ENCODE measurements at places on chromosomes 1 and 21.

DNA sequence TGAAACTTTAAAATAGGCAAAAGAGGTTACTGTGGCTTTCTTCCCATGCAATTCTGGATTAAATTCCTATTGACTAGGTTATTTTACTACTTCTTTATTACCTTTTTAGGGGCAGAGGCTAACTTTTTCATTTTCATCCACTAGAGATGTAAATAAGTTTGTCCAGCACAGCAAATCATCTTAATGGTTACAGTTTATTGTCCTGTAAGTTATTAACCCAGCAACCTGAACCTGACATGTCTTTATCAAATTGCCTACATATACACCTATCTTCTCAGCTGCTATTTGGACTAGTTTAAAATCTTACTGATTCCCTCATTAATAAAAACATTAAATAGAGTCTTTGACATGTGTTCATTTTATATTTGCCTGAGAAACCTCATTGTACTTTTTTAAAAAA is 6.9 kb upstream of the SCYL3 start:
- no peak for DNase-seq

- no peak for DNase-seq
Observed at GRCh38 chr1:211985556-211986264, 49.6 kb downstream of the INTS7 start.

- no peak for DNase-seq
Observed at GRCh38 chr1:175088525-175088951, 20.9 kb downstream of the TNN start.

- no peak for DNase-seq
Observed at GRCh38 chr21:28608646-28609045, 384.0 kb downstream of the LTN1 start.

- DNase-seq = no peak
Observed at GRCh38 chr21:44295646-44296045, 4.2 kb upstream of the PFKL start.

- no peak for DNase-seq
Observed at GRCh38 chr1:3906672-3907020, 6.6 kb upstream of the C1orf174 start.

DNA sequence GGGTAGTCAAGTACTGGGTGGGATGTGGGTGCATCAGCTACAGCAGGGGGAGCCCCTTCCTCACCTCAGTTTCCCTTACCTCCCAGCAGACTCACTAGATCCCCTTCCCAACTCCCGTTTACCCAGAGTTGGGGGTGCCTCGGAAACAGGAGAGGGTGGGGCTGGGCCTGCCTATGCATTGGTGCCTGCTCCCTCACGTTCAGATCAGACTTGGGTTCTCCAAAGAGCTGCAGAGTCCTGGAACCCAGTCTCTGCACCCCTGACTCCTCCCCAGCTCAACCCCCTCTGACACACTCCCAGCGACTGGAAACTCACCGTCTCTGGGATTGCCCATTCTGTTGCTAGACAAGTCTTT is 6.0 kb downstream of the FOXO6 start:
- DNase-seq = no peak

- DNase-seq = no peak
Observed at GRCh38 chr21:40833184-40833583, 13.8 kb downstream of the DSCAM start.

GRCh38 chr1:103459346-103459745 is 66.2 kb upstream of the RNPC3 start:
- no peak for DNase-seq

DNA sequence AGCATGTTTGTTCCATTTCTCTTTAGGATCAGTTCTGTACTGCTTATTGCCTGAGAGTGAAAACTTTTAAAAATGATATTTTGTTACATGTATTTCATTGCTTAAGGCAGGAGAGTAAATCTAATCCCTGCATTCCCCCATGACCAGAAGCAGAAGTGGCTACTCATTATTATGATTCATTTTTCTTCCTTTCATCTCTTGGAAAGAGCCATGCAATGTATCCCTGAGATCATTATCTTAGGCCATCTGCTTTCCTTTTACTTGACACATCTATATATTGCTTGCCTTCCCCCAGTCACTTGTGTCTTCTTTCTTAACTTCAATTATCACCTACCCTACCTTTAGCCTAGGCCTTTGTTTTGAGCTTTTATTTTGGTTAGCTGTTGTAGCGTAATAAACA is 430.4 kb upstream of the CHRM3 start:
- no peak for DNase-seq

GRCh38 chr1:98704474-98704873 is 43.0 kb downstream of the SNX7 start:
- no peak for DNase-seq

GRCh38 chr1:30761381-30762151 is 4.0 kb upstream of the LAPTM5 start:
- no peak for DNase-seq

GRCh38 chr1:77925518-77925917 is 37.1 kb downstream of the NEXN start:
- no peak for DNase-seq

GRCh38 chr1:66729119-66729518 is 23.1 kb upstream of the DYNLT5 start:
- DNase-seq = no peak

GRCh38 chr1:213687832-213688231 is 299.9 kb upstream of the PROX1 start:
- DNase-seq = no peak

DNA sequence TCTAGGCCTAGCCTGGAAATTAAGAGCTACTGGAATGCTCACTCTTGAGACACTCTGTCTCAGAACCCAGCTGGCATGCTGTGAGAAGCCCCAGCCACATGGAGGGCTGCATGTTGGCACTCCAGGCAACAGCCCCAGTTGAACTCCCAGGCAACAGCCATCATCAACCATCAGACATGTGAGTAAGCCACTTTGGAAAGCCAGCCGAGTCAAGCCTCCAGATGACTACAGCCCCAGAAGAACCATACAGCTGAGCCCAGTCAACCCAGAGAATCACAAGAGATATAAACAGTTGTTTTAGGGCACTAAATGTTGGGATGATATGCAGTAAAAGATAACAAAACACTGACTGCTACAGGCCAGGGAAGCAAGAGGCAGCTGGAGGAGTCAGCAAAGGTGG is 17.7 kb upstream of the MAN1C1 start:
- DNase-seq = no peak

GRCh38 chr21:46193829-46194373 is 9.6 kb upstream of the SPATC1L start:
- no peak for DNase-seq

DNA sequence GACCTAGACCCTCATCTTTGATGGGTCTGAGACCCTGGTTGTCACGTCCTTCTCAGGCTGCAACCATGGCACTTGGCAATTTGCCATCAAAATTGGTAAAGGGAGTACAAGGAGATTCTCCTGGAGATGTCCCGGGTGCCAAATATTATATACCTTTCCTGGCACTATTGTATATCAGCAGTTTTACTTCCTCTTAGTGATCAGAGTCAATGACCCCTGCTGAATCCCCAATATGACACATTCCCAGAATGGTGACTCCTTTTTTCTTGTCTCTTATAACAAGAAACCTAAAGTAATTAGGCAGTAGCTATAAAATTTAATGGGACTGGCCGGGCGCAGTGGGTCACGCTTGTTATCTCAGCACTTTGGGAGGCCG is 39.6 kb upstream of the CDC42BPA start:
- no peak for DNase-seq

DNA sequence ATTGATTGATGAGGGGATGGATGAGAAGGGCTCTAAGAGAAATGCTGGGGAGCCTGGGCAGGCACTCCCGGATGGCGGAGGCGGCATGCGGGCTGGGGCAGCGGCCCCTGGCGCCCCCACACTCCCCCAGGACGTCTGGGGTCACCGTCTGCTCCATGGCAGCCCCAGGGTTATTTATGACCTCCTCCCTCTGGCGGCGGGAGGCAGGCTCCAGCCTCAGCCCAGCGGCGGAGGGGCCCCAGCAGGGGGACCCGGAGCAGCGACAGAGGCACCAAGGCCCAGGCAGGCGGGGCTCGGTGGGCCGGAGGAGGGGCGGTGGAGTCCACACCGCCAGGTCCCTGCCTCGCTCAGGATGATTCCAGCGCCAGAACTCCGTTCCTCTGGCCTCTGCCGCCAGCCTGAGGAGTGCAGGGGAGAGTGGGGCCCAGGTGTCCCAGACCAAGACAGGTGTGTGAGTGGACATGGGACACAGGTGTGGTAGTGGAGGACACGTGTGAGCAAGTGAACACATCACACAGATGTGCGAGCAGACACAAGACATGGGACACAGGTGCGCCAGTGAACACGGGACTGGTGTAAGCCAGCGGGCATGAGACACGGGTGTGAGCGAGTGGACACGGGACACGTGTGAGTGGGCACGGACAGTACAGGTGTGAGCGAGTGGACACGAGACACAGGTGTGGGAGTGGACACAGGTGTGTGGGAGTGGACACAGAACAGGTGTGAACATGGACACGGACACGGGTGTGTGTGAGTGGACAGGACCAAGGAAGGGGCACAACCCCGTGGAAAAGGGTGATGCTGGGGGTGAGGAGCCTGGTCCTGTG is 2.5 kb upstream of the SAMD11 start:
- no peak for DNase-seq

GRCh38 chr1:68121536-68121935 is 71.1 kb upstream of the DIRAS3 start:
- no peak for DNase-seq

- no peak for DNase-seq
Observed at GRCh38 chr1:151606384-151606783, 5.5 kb upstream of the SNX27 start.

DNA sequence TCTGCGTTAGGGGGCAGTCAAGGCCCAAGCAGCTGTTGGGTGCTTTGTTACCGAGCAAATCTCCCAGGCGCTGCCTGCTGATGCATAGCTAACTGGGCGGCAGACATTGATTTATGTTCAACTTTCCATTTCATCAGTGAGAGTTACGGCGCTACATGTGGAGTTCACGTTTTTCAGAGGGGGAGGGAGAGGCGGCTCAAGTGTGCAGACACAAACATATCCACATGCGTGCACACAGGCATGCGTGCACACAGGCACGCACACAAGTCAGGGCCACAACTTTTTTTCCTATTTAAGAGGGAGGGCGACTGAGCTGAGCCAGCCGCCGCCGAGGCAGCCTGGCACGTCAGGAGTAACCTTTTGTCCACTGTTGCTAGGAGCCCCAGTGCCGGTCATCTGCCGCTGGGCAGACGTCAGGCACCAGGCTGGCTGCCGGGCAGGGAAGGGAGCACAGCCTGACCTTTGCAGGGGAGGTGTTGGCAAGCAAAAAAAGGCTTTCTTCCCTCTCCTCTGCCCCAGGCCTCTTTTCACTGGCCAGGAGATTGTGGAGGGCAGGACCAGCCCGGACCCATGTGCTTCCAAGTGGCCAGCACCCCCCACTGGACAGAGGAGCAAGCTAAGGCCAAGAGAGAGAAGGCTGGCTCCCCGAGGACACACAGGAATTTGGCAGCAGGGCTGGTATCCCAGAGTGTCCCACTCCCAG is 73.3 kb downstream of the MRPL37 start:
- peak; percentile 36 for DNase-seq

DNA sequence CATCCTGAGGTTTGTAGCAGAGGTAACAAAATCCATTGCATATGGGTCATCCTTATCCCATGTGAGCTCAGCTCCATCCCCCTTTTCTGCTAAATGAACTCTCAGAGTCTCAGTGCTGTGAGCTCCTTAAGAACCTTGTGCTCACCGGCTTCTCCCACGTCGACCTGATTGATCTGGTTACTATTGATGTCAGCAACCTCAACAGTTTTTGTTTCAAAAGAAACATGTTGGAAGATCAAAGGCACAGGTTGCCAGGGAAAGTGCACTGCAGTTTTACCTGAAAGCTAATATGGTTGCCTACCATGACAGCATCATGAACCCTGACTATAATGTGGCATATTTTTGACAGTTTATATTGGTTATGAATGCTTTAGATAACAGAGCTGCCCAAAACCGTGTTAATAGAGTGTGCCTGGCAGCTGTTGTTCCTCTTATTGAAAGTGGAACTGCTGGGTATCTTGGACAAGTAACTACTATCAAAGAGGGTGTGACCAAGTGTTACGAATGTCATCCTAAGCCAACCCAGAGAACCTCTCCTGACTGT is 131.4 kb downstream of the HS2ST1 start:
- DNase-seq = no peak

GRCh38 chr21:44492567-44493385 is 37.5 kb downstream of the LRRC3 start:
- DNase-seq = no peak

- DNase-seq = no peak
Observed at GRCh38 chr1:117051224-117052064, 8.7 kb upstream of the TTF2 start.

- DNase-seq = no peak
Observed at GRCh38 chr21:16571594-16571993, 841.8 kb downstream of the USP25 start.

DNA sequence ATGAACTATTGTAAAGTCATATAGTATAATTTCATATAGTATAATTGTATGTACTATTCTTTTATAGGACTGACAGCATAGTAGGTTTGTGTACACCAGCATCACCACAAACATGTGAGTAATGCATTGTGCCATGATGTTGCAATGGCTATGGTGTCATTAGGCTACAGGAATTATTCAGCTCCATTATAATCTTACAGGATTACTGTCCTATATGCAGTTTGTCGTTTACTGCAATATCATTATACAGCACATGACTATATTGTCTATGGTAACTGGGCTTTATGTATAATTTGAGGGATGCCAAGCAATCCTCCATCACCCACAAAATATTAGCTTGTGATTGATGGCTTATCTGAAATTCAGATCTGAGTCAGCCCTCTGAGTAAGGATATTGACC is 54.2 kb upstream of the PBX1 start:
- no peak for DNase-seq

DNA sequence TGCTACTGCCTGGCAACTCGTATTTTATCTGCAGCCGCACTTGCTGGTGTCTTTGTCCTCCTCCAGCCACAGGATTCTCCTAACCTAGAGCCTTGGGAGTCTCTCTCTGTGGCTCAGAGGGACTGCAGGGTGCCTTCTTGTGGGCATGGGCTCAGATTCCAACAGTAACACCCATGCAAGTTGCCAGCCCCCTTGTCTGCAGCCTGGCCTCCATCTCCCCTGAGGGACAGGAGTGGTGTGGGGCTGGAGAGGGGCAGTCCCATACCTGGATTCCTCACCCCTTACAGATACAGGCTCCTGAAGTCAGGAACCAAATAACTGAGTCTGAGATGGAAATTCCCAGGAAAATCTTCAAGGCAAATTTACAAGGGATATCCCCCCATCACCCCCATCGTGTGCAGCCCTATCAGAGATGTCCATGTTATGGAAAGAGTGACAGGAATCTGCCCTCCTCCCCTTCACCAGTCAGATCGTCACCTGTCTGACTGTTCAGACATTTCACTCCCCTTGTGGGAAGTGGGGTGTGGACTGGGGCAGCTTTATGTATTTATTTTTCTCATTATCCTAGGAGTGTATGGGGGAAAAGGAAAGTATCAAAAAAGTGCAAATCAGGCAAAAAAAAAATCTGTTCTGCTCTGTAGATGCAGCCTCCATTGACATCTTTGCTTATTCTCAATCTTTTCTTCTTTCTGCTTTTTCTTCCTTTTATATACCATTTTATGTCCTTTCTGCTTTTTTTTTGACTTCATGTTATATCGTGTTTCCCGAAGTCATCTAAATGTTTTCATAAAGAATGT is 70.8 kb downstream of the MAN1C1 start:
- no peak for DNase-seq

- DNase-seq = no peak
Observed at GRCh38 chr1:27388337-27389005, 4.0 kb upstream of the GPR3 start.

- DNase-seq = no peak
Observed at GRCh38 chr21:25577424-25578055, 29.7 kb downstream of the MRPL39 start.

Measured in smooth muscle cell of the brain vasculature (primary cell).